ENCODE measurements at places on chromosomes 12 and 14.
A peak's percentile ranks its signal among the peaks of the same experiment; 100 is the strongest.

DNA sequence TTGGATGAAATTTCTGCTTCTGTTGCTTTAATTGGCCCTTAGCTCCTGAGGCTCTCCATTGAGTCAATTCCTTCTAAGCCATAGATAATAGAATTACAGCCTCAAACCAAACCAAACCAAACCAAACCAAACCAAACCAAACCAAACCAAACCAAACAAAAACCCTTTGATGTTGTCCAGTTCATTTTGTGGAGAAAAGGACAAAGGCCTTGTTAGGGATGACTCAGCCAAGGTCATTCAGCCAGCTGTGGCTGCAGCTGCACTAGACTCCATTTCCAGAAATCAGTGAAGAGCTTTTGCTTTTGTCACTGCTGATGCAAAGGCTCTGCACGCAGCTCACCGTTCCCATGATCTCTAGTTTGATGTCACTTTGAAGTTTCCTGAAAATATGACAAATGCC is 82.2 kb upstream of the RMST start:
- DNase-seq = no peak

- DNase-seq = no peak
These were observed 442.6 kb downstream of the GXYLT1 start for GRCh38 chr12:41701943-41702601.

DNA sequence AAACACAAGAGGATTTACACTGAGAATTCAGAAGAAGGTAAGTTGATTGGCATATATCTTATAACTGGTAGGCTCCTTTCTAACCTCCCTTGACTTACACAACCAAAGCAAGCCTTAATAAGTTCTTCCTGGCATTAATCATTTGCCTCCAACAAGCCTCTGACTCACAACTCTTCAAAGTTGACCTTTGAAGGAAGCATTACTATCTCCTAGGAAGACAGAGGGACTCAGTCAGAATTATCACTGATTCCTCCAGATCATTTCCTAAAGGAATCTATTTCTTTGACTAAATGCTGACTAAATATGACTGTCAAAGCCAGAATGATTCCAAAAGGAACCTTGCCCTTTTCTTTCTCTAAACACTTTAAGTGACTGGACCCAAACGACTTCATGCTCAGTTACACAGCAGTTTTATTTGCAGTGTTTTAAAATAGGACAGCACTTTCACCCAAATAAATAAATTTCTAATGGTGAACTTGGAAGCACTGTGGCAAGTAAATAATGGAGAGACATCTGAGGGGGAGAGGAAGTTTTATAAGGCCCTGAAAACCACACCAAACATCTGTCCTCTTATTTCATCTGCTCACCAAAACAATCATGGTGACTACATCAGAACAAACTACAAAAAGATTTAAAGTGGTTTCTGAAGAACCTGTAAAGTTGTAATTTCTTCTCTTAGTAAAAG is 128.2 kb downstream of the KLHL28 start:
- DNase-seq = no peak

- DNase-seq = peak; percentile 82
These were observed 415.4 kb upstream of the CCDC196 start for GRCh38 chr14:66070542-66071319.

DNA sequence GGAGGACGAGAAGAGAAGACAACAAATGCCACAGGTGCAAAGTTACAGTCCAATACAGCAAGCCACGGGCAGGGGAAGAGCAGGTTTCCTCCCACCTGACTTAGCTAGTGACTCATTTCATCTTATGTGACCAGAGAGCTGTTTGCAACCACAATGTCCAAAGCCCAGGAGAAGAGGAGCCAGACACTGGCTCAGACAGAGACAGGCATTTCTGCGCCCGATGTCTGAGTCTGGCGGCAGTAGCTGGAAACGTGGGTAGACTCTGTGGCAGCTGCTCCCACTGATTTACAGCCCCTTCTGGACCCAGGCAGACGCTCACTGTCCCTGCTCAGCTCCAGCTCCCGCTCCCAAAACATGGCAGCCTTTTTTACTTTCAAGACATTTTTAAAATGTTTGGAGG is 60.0 kb downstream of the CHGA start:
- DNase-seq = no peak

DNA sequence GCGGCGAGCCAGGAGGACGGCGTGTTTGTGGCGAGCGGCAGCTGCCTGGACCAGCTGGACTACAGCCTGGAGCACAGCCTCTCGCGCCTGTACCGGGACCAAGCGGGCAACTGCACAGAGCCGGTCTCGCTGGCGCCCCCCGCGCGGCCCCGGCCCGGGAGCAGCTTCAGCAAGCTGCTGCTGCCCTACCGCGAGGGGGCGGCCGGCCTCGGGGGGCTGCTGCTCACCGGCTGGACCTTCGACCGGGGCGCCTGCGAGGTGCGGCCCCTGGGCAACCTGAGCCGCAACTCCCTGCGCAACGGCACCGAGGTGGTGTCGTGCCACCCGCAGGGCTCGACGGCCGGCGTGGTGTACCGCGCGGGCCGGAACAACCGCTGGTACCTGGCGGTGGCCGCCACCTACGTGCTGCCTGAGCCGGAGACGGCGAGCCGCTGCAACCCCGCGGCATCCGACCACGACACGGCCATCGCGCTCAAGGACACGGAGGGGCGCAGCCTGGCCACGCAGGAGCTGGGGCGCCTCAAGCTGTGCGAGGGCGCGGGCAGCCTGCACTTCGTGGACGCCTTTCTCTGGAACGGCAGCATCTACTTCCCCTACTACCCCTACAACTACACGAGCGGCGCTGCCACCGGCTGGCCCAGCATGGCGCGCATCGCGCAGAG is 873 bp downstream of the PLXNC1 start:
- peak; percentile 67 for DNase-seq

DNA sequence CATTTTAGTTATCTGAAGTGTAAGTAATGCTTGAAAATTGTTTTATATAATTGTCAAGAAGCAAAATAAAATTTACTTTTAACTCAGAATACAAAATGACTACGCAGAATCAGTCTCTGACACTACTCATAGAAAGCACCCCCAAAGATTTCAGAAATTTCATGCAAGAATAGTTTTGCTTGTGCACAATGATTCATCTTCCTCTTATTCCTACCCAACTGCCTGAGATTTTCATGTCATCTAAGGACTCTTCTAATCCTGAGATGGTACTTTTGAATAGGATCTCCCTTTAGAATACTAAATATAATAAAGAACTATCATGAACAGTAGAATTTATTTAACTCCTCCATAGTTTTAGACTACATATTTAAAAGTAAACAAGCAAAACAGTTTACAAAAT is 485.3 kb upstream of the MGAT4C start:
- DNase-seq = no peak

DNA sequence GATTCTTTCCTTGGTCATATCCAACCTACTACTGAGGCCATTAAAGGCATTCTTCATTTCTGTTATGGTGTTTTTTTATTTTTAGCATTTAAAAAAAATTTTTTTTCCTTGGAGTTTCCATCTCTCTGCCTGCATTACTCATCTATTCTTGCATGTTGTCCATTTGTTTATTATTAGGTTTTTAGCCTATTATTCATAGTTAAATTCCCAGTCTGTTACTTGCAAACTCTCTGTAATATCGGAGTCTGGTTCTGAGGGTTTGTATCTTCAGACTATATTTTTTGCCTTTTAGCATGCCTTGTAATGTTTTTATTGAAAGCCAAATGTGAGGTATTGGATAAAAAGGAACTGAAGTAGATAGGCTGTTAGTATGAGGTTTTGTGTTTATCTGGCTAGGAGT is 284.3 kb downstream of the FUT8 start:
- DNase-seq = no peak

DNA sequence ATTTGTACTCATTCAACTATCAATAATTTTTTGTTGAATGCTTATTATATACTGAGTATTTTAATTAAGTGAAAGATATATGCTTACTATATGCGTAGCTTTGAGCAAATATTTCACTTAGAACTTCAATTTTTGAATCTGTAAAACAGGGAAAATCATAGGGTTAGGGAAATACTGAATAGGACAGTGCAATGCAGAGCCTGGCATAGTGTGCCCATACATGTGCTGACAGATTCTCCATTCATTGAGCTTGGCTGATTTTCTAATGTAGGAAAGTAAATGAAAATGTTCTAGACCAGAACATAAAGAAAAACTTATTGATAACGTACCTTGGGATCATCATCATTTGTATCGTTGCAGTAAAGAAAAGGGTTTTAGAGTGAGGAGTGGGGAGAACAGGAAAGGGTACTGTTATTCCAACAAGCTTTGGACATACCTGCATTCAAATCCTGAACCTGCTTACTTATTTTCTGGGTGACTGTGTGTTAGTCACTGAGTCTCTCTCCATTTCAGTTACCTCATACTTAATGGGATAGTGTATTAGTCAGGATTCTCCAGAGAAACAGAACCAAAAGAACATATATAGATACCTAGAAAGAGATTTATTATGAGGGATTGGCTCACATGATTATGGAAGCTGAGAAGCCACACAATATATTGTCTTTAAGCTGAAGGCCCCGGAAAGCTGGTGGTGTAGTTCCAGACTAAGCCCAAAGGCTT is 436.4 kb downstream of the ADAMTS20 start:
- DNase-seq = no peak

DNA sequence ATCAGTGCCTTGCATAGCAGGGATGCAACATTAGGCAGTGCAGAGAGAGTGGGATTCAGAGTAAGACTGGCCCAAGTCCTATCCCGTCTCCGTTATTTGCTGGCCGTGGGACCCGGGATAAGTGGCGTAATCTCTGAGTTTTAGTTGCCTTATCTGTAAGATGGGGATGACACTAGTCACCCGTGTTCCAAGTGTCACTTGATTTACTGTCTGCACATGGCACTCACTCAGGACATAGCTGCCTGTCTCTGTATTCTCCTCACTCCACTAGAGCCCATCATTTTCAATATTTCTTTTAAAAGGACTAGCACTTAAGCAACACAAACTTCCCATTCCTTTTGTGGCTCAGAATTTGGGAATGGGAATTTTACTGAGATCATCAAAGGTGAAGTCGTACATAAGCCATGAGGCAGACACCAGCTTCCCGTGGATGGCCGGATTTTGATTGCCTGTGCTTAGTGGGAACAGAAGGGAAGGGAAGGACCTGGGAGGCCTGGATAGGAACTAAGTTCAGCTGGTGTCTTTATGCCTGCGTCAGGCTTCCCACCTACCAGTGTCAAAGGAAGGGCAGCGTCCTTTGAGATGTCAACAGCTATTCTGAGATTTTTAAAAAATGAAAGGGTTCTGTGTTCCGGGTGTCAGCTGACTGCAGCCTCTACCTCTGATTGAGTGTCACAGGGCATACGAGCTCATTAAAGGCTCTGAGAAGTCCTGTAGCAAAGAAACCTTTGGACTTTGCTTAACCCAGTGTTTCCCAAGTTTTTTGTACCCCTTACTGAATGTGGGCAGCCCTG is 361.4 kb downstream of the CACNA1C start:
- no peak for DNase-seq
